ENCODE measurements at places on chromosomes 1 and 21.

DNA sequence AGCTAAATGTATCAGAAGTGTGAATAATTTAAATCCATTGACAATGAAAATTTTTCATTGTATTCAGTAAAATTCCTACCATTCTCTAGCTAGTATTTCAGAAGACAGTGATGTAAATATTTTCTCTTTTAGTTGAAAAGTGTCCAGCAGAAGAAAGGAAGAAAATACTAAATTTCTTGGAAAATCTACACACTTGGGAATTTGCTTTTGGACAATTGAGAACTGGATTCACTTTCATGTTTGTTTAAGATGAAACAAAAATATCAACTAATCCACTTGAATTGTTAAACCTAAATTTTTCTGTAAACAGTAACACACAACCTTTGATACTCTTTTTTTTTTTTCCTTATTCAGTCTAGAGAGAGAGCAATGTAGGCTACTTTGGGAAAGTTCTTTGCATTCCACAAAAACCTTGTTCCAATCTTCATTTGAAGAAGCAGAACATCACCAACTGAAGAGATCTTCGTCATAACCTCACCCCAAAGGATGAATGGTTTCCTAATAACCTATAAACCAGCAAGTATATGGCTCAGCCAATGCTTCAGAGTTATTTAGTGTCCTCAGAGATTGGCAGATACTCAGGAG, 155.1 kb upstream of the GORAB start:
- DNase-seq, result no peak

DNA sequence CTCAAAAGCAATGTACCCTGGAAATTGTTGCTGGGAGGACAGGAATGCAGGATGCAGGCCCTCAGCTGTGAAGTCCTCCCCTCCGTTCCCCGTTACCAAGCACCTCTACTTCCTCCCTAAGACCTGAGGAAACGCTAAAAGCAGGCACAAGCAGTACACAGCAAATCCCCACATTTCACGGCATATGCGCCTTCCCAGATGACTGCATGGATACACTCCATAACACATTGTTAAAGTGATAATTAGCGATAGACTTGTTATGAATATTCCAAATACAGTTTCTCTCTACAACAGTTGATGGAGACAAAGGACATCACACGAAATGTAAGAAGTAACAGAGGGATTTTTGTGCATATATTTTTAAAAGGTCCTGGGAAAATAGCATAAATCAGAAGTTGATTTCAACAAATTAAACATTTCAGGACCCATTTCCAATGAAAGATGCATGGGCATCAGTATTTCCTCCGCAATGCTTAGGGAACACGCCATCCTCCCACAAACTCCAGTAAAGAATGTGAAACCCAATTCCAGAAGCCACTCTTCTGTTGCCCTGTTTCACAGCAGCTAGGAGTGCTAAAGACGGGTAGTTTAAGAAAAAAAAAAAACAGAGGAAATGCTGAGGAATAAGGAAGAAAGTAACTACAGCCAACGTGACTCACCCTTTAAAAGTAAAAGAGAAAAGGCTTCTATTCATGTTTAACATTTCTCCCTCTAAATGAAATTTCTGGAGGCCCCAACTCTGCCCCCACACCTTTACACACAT, 75.5 kb downstream of the HIVEP3 start:
- no peak for DNase-seq

DNA sequence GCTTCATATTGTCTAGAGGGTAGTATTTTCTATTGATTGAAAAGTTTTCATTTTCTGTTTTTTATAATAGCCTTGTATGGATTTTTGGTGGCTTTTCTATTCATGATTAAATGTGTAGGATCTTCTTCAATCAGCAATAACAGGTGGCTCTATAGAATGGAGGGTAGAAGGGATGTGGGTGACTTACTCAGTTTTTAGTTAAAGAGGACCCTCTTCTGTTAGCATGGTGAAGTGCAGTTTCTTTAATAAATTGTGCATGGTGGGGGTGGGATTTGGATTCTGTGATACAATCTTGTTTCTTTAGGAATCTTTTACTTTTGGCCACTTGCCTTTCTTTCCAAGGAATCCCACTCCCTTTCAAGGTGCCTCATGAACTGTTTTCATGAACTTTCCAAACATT, 64.7 kb downstream of the SLC35A3 start:
- no peak for DNase-seq

DNA sequence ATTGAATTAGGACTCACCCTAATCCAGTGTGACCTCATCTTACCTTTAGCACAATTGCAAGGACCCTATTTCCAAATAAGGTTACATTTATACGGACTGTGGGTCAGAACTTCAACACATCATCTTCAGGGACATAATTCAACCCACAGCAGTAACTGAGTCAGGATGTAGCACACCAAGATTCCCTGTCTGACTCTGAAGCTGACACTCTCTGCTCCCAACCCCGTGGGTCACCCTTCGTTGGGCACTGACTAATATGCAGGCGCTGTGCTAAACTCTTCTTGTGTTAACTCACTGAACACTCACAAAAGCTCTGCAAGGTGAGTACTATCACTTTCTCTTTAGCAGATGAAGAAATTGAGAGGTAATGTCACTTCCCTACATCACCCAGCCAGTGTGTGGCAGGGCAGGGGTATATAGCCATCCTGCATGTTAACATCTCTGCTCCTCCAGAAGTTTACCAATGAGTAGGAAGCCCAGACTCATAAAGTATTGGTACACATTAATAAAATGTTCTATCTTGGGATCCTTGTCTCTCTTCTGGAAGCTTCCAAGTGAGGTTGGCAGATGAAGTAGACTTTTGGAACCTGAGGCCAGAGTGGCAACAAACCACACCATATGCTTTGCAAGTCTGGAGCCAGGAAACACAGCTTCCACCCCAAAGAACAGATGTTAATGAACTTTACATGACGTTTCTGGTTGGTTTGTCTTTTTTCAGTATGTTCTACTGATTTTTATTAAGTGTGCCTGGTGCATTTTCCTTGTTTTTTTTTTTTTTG, 139.2 kb upstream of the KLHDC7A start:
- no peak for DNase-seq

DNA sequence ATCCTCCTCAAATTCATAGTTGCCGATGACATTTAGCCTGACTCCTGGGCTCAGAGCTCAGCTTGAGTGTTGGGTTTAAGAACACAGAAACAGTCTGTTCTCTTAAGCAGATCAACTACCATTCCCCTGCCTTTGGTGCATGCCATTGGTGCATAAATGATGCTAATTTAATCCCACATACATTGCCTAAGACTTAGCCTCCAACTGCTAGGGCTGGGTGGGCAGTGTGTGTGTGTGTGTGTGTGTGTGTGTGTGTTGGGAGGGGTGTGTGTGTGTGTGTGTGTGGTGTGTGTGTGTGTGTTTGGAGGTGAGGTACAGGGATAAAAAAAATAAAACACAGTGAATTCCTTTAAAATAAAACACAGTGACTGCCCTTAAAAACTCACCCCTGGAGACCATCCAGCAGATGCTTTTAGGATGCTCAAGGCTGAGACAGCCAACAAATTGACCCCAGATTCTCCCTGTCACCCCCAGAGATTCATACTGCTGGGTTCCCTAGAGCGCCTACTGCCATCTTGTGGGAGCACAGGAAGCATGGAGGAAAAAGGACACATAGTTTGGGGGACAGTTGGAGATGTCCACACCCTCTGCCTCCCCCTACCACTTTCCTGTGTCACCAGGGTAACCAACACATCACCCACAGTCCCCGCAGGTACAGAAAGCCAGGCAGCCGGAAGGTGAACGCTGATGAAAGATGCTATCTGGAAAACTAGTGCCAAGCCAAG, 30.6 kb downstream of the KLHDC7A start:
- DNase-seq, result no peak

- no peak for DNase-seq
Observed at GRCh38 chr1:216779686-216780085, 56.5 kb upstream of the ESRRG start.

DNA sequence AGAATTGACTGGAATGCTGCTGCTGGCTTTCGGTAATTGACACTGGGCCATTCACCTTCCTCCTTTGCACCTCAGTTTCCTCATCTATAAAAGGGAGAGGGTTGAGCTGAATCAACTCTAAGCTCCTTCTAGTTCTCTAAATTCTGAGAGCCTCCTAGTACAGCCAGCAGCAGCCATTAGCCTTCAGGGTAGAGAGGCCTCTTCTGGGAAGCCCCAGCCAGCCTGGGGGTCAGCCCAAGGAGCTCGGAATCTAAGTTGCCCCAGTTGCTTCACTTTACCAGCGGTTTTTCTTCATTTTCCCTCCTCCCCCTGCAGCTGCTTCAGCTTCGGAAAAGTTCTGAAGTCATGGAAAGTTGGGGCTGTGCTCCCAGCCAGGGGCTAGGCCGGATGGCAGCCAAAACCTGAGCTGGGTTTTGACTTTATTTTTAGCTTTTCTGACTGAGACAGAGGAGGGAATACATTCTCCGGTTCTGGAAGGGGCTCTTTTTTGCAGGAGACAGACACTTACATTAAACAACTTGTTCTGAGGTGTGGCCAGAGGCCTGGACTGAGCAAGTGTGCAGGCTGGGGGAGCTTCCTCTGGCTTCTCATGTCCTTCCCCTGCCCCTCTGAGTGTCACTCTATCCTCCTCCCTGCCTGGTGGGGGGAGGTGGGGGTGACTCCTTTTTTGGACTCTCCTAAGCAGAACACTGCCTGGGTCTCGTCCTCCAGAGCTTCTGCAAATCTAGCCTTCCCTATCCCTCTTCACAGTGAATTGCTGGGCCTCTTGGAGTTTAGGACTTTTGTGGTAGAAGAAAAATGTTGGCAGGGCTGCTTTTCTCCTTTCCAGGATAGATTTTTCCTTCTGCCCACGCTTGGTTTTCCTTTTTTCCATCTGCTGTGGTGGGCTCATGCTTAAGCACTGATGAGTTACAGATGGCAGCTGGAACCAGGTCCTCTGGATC, 14.4 kb downstream of the LMNA start:
- DNase-seq, result no peak

GRCh38 chr1:67629370-67630075, 55.5 kb upstream of the GADD45A start:
- DNase-seq, result peak; percentile 29

GRCh38 chr1:192538407-192539296, 36.9 kb upstream of the RGS1 start:
- no peak for DNase-seq

DNA sequence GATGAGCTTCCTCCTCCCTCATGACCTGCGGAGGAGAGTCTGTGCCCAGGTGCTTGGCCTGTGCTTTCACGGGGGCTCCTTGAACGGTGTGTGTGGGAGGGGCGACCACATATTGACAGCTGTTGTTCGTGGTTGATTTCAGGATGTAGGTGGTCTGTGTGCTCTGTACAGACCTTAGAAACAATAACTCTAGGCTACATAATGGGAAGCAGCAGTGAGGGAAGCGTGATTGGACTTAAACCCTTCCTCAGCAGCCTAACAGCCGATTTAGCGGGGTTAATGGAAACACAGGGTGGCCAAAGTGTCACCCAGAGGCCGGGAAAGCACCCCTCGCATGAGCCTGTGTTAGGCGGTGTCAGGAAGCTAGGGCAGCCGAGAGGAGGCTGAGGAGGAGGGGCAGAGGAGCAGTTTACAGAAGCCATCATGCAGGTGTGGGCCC, 56.0 kb downstream of the TBCE start:
- DNase-seq, result no peak

GRCh38 chr1:84859866-84860265, 33.1 kb downstream of the LPAR3 start:
- DNase-seq, result no peak

All from vagina (tissue), 2 donors.